ENCODE measurements at places on chromosomes 7 and 10.

GRCh38 chr10:77857272-77857671 is 69.3 kb downstream of the DLG5 start:
- no peak for DNase-seq

- DNase-seq, result no peak
Observed at GRCh38 chr10:77383861-77384553, 253.6 kb downstream of the KCNMA1 start.

- no peak for DNase-seq
Observed at GRCh38 chr7:495326-495725, 24.3 kb downstream of the PDGFA start.

DNA sequence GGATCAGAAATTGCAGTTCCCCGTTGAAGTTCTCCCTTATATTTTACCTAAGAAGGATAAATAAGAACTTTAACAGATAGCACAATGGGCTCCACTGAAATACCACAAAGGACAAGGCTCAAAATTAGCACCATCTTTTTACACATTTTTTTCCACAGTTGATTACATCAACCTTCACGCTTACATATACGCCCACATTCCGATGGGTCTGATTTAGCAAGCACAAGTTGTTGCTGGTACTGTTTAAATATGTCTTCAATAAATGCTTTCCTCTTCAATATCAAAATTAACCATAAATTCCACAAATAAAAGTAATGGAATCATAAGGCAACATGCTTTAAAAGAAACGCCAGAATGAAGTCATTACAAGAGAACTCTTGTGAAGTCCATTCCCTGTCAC is 79.5 kb downstream of the NEBL start:
- no peak for DNase-seq

- no peak for DNase-seq
Observed at GRCh38 chr10:73944356-73945100, 33.6 kb downstream of the PLAU start.

GRCh38 chr7:150381096-150381495 is 2.0 kb downstream of the ZNF775 start:
- DNase-seq, result no peak

GRCh38 chr7:29102558-29103151 is 43.7 kb downstream of the CPVL start:
- no peak for DNase-seq

DNA sequence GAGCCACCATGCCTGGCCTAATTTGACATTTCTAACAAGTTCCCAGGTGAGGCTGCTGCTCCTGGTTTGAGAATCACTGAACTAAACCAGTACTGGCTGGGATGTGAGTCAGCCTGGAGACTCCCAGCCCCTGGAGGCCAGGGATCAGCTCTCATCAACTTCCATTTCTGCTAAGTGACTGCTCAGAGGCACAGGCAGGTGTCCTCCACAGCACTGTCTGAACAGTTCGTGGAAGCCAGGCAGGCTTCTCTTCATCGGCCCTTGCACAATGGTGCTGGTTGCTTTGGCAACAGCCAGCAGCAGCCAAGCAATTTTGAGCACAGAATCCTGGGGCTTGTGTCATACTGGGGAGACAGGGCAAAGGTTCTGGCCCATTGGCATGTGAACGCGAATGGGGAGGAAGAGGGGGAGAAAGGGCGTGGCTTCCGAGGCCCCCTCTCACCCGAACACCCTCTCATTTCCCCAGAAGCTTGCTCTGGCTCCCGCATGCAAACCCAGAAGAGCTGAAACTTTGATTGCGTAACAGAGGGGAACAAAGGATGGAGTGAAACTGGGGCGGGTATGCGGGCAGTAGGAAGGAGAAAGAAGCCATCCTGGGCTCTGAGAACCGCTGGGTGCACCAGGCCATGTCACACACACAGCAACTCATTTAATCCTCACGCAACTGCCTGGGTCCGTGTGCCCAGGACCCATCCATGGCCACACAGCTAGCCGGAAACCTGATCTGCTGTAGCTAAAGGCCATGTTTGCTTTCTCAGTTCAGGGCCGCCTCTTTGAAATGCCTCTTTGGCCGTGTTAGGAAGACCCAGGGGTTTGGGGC is 9.0 kb upstream of the POR start:
- no peak for DNase-seq

DNA sequence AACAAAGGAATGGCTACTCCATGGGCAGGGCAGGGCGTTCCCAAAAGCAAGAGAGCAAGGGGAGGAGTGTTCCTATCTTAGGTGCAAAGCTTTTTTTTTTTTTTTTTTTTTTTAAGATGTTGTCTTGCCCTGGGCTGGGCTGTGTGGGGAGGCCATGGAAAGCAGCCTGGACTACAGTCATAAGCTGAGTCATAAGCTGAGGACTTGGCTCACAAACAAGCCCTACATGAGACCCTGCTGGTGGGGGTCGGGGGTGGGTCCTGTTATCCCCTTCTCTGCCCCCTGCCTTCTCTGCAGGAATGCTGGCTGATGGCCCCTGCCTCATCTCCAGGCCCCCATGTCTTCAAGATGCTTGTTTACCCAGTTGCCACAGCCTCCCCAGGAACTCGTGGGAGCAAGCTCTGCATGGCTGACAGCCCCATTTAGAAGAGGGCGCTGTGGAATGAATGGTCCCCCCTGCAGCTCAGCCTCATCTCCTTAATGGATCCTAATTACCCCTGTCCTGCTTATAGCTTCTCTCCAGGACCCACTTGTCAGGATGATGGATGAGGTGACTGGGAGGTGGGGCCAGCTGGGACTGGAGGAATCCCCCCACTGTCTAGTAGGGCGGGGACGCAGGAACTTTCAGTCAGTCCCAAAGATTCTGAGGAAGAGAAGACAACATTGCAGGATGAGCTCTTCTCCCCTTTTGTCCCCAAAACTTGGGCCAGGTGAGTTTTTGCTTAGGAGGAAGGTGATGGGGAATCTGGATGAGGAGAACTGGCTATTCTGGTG is 340.8 kb upstream of the PODXL start:
- DNase-seq, result no peak

- DNase-seq, result no peak
Observed at GRCh38 chr7:112538726-112539255, 58.0 kb downstream of the LSMEM1 start.

GRCh38 chr7:101951757-101952156 is 134.3 kb downstream of the CUX1 start:
- no peak for DNase-seq

GRCh38 chr7:2654059-2654458 is 22.3 kb downstream of the TTYH3 start:
- no peak for DNase-seq

- no peak for DNase-seq
Observed at GRCh38 chr7:30142710-30143109, 7.9 kb downstream of the MTURN start.

GRCh38 chr10:124621637-124622036 is 122.5 kb downstream of the FAM53B start:
- no peak for DNase-seq

DNA sequence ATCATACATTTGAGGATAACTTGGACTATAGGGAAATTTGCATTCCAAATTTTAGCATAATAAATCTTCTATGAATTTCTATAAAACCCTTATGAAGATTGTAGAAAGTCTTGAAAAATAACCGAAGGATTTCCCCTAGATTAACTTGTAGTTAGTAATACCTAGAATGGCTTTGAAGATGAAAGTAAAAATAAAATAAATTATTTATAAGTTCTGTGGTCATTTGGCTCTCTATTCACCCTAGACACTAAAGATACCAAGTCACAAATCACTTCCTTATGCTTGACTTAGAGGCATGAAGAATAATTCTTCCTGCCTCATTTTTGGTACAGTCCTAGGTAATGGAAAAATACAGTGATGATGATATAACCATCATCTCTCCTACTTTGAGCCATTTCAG is 79.3 kb downstream of the CSTF2T start:
- no peak for DNase-seq

DNA sequence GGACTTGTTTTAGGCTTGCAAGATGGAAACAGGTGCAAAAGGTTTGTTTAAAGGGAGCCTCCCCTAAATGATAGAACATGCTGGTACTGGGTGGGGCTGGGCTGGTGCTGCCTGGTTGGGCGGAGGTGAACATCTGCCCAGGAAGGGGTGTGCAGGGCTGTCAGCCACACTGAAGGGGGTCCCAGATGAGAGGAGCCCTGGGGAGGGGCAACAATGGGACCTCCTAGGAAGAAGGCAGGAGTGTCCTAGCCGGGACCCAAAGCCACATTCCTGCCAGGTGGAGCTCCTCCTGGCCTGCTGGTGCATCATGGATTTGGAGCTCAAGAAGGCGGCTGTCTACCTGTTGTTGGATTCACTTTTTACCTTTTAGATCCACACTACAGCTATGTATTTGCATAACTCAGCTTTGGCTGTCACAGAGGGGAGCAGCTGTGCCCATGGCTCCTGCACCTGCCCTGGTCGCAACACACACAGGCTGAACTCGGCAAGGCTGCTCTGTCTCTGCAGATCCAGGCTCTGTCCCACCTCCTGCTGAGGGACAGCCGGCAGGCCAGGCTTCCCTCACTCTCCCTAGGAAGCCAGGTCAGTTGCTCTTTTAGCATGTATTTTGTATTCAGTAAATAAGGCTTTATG is 59.9 kb downstream of the ADARB2 start:
- DNase-seq, result no peak

DNA sequence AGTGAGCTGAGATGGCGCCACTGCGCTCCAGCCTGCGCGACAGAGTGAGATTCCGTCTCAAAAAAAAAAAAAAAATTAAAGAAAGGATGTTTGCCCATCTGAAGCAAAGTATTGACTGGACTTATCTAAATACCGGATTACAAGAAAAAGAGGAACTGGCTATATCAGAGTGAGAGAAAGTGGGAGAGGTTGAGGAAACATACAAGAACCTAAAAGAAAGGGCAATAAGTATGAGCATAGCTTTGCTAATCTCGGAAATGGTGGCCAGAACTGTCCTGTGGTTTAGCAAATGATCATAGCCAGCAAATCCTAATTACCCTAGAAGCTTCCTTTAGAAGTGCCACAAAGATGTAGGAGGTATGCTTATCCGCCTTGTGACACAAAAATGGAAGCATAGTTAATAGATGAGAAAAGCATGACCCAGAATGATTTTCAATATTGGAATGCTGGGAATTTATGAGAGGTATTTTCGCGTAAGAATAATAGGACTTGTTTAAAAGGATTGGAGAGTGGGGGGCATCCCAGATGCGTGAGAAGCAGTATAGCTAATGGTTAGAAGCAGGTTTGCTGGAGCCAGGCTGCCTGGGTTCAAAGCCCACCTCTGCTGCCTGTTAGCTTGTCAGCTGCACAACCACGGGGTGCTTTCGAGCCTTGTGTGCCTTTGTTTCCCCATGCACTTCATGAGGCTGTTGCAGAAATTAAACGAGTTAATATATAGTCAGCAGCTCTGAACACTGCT is 1.2 kb upstream of the GTPBP4 start:
- DNase-seq, result no peak

GRCh38 chr10:131174211-131174565 is 137.3 kb downstream of the TCERG1L start:
- no peak for DNase-seq

DNA sequence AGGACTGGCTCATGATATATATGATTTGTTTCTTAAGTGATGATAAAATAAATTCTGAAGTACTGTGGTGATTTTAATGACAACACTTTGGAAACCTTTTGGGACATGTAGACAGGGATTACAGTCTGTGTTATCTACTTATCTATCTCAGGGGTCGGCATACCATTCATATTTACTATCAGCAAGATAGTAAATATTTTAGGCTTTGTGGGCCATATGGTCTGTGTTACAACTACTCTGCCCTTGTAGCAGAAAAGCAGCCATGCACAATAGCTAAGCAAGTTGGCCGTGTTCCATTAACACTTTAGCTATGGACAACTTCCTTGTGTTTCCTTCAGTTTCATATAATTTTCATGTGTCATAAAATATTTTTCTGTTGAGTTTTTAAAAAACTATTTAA is 97.8 kb upstream of the PRPS1L1 start:
- DNase-seq, result no peak

GRCh38 chr10:17116193-17116592 is 13.4 kb downstream of the CUBN start:
- no peak for DNase-seq

- DNase-seq, result no peak
Observed at GRCh38 chr7:113010377-113010776, 76.2 kb downstream of the GPR85 start.

DNA sequence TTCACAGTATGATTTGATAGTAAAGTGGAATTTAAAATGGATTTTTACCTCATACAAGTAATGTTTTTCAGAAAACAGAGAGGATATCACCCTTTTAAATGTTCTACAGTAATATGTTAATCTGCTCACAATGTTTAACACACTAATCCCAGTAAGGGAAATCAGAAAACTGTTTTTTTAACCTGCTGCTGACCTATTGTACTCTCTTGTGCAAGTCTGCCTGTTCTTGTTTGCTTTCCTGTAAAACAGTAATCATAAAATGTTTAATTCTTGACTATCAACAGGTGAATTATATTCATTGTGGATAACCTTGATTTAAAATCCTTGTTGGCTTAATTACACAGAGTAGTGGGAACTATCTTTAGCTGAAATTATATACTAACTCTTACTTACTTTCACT is 126.4 kb downstream of the GNAT3 start:
- no peak for DNase-seq

- no peak for DNase-seq
Observed at GRCh38 chr10:77685432-77685831, 47.8 kb upstream of the KCNMA1 start.

DNA sequence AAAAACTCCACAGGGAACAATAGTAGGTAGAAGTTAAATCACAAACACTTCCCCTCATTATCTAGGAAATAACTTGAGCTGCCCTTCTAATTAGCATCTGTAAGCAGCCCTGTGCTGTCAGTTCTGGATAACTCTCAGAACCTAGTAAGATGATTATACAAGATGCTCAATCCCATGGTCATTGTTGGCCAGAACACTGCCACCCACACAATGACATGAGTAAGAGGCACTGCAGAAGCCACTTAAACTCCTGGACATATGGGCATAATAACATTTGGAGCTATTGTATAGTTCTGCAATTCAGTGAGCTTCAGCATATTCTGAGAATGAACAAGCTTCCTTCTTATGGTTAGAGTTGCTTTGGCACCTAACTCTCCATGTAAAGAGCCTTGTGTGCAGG is 153.8 kb downstream of the PLPP4 start:
- DNase-seq, result no peak

DNA sequence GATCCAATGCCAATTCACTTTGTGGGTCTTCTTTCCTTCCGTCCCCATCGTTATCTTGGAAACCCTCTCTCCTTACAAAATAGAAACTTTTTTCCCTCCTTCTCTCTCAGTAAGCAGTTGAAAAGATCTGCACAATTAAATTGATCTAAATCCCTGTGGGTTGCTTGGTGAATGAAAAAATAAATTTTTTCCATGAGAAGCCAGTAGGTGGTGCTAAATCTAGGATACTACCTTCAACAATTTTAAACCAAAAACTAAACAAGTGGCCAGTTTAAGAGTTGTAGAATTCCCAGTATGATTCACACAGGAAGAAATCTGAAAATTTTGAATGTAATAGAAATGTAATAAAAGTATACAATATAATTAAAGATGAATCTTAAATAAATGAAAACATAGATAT is 990.3 kb upstream of the ZNF722 start:
- DNase-seq, result no peak

- no peak for DNase-seq
Observed at GRCh38 chr7:27614095-27614494, 48.6 kb downstream of the HIBADH start.

Data from activated T-helper 1 cell treated with anti-CD3 and anti-CD28 coated beads, Interleukin-2, amount 50 U/mL, for 16 hours (primary cell).